ENCODE measurements at places on chromosomes 4 and X.
A peak's percentile ranks its signal among the peaks of the same experiment; 100 is the strongest.

DNA sequence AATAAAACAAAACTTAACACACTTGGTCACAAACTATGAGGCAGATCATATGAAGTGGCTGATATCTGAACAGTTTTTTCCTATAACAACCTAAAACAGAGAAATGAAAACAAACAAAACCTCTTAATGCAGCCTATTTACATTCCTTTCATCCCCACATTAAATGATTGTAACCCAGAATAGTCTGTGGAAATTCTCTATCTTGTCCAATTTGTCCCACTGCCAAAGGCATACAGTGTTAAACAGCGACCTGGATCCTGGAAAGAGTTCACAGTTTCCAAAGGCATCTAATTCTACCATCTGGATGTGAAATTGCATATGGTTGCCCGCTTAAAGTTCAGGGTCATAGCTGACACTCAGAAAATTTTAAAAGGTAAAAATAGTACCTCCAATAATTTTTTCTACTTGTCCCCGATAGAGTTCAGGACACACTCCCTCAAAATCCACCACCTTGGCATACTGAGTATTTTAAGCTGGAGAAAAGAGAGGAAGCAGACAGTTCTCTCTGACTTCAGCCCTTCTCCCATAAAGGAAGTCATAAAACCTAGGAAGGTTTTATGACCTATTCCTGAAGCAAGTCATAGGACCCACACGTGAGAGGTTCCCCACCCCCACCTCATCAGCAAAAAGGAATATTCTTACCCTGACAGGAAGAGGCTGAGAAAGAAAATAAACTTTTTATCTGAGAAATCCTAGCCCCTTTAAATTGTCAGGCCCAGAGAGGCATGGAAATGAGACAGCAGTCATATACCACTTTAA is 270.2 kb downstream of the PAPSS1 start:
- DNase-seq = no peak

DNA sequence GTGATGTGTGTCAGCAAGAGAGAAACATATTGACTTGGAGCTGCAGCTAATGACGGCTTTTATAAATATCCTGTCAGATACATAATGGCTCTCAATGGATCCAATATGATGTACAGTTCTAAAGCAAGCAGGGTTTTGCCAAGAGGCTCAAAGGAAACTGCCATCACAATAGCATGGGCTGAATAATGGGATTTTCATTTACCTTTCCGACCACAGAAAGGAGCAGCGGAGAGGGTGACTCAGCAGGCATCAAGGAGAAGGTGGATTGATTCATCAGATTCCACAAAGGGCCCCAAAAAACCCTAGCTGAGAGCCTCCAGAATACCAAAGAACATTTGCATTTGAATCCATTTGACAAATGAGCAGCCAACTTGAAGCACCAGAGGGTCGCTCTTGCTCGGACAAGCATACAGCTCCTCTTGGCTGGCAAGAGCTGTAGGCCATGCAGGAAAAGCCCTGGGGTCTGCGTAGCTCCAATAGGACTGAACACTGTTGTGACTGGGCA is 355.7 kb upstream of the NOCT start:
- no peak for DNase-seq

- DNase-seq = no peak
These were observed 34.5 kb downstream of the ZFX start for GRCh38 chrX:24184018-24184417.

DNA sequence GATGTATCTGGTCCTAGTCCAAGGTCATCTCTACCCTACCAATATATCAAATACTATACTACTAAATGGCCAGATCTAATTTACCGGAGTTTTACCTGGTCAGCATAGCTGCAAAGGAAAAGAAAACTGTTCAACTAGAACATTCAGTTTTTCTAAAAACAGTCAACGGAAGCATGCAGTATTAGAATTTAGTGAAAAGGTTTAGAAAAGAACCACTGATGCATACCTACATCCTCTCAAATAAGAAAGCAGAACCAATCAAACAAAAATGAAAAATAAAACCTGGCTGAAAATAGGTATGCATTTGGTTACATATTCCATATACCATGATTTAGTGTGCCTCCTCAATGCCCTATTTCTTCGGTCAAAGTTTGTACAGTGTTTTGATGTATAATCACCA is 140.0 kb downstream of the CHM start:
- DNase-seq = no peak

- no peak for DNase-seq
These were observed 292.2 kb downstream of the FBXO8 start for GRCh38 chr4:173991316-173991715.

- no peak for DNase-seq
These were observed 2.2 kb downstream of the SLAIN2 start for GRCh38 chr4:48343551-48343950.

DNA sequence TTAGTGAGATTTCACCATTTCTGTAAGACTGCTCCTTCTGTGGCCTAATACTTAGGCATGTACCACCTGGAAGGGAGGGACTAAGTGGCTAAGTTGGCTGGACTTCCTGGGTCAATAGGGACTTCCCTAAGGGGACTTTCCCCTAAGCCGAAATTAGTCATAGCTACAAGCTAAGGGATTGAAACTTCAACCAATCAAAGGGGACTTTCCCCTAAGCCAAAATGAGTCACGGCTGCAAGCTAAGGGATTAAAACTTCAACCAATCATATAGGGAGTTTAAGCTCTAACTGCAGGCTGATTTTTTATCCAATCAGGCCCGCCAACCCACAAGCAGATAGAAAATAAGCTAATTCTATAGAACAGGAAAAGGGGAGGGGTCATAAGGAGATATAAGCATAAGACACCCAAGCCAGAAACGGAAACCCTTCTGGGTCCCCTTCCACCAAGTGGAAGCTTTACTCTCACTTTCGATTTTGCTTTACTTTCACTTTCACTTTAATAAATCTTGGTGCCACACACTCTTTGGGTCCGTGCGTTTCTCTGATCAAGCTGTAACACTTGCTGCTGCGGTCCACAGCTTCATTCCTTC is 382.8 kb downstream of the KLHL4 start:
- peak; percentile 2 for DNase-seq

DNA sequence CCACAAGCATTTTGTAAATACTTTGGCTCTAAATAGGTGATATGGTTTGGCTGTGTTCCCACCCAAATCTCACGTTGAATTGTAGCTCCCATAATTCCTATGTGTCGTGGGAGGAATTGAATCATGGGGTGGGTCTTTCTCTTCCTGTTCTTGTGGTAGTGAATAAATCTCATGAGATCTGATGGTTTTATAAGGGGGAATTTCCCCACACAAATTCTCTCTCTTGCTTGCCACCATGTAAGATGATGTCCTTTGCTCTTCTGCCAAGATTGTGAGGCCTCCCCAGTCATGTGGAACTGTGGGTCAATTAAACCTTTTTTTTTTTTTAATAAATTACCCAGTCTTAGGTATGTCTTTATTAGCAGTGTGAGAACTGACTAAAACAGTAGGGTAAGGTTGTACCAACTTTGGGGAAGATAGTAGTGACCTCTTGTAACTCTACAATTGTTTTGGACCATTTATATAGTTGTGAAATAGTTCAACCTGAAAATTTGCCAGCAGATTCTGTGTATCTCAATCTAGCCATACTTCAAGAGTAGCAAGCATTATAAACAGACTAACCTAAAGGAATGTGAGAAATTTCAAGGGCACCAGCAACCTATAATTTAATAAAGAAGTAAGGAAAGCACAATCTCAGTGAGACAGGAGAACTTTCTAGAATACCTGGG is 727.8 kb downstream of the GRID2 start:
- no peak for DNase-seq

DNA sequence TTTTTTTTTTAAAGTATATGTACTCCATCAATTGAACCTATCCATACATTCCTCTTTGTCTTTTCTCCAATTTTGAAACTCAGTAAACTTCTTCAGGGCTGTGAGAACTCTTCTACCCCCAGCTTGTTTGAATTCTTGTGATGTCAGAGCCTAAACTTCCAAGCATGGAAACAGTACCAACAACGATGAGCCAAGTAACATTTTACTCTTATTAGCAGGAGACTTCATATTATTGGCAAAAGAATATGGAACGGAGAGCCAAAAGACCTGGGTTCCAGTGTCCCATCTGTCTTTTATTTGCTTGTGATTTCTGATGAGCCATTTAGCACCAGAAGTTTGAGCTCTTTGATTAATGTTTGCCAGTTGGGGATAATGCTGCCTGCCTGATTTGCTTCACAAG is 5.3 kb downstream of the DIAPH2 start:
- DNase-seq = no peak
